ENCODE measurements at places on chromosomes 7 and 10. TPM values are rescaled to one million over a fixed set of nuclear protein-coding genes. Genes with fewer than 3 reads are reported as not detected.

DNA sequence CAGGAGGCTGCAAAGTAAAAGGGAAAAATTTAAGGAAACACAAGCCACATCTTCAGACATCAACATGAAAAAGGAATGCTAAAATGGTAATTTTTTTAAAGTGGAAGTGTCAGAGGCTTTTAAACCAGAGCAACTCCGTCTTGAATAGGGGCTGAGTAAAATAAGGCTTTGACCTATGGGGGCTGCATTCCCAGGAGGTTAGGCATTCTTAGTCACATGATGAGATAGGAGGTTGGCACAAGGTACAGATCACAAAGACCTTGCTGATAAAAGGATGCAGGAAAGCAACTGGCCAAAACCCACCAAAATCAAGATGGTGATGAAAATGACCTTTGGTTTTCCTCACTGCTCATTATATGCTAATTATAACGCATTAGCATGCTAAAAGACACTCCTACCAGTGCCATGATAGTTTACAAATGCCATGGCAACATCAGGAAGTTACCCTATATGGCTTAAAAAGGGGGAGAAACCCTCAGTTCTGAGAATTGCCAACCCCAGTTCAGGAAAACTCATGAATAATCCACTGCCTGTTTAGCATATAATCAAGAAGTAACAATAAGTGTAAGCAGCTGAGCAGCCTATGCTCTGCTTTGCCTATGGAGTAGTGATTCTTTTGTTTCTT lies 128.3 kb downstream of the SKAP2 start:
- DNase-seq: no peak
- H3K27me3 ChIP-seq: no peaks in the 10 kb centered on the region
- H3K27ac ChIP-seq: no peak overlapping the region

GRCh38 chr7:1872191-1873069 lies 202.4 kb downstream of the ELFN1 start:
- H3K27me3 ChIP-seq: no peaks in the 10 kb centered on the region
- H3K4me1 ChIP-seq: no peaks in the 10 kb centered on the region
- no peaks in the 10 kb centered on the region for H3K36me3 ChIP-seq
- DNase-seq: no peak
- no peak overlapping the region for H3K27ac ChIP-seq

The NME8 gene
- not detected for total RNA-seq

DNA sequence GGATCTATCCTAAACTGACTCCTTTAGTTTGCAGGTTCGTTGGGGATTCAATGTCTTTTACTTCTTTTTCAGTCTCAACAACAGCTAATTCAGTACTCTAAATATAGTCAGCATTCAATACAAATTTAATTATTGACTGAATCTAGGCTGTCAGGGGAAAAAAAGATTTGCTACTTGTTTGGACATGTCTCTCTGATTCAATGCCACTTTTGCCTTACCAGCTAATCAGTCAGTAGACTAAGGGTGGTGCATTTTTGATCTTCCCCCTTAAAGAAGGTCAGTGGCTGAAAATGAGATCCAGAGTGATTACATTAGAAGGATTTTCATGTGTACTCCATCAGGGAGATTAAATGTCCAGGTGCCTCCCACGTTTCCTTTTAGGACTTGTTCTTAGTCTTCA lies 145.1 kb downstream of the C1GALT1 start:
- no peak overlapping the region for H3K4me3 ChIP-seq
- H3K4me1 ChIP-seq: no peaks in the 10 kb centered on the region
- H3K36me3 ChIP-seq: no peaks in the 10 kb centered on the region
- no peak overlapping the region for H3K27ac ChIP-seq
- DNase-seq: no peak
- H3K27me3 ChIP-seq: no peaks in the 10 kb centered on the region

DNA sequence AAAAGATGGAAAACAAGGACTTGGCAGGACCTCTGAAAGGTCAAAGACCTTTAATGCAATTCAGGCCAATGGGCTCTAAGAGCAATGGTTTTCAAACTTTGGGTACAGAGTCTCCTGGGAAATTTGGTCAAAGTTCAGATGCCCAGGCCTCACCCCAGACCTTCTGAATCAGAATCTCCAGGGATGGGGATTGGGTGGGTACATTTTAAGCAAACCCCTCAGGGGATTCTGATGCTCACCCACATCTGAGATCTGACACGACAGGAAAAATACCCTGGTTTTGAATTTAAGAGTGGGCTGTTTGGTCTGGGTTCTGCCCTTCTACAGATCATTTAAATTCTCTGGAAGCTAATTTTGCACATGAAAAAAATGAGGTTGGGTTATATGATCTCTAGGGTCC lies 214.8 kb upstream of the PLXNA4 start:
- no peak overlapping the region for H3K4me3 ChIP-seq
- no peaks in the 10 kb centered on the region for H3K27me3 ChIP-seq
- H3K27ac ChIP-seq: no peak overlapping the region
- H3K4me1 ChIP-seq: no peaks in the 10 kb centered on the region
- H3K36me3 ChIP-seq: no peaks in the 10 kb centered on the region

- H3K27me3 ChIP-seq: no peaks in the 10 kb centered on the region
- H3K36me3 ChIP-seq: no peaks in the 10 kb centered on the region
- H3K4me1 ChIP-seq: no peaks in the 10 kb centered on the region
- H3K4me3 ChIP-seq: no peak overlapping the region
Observed at GRCh38 chr7:132500727-132501440, 75.4 kb downstream of the PLXNA4 start.
